ENCODE measurements at places on chromosomes 5 and 9. TPM values are rescaled to one million over a fixed set of nuclear protein-coding genes. Genes with fewer than 3 reads are reported as not detected.

PCDHA10 gene
- 0.20 TPM for total RNA-seq

SLC34A1 gene
- not detected for total RNA-seq

TSSK1B gene
- 0.10 TPM for total RNA-seq

STKLD1 gene
- total RNA-seq: 0.49 TPM

FBP1 gene
- 5.1 TPM for total RNA-seq

DNA sequence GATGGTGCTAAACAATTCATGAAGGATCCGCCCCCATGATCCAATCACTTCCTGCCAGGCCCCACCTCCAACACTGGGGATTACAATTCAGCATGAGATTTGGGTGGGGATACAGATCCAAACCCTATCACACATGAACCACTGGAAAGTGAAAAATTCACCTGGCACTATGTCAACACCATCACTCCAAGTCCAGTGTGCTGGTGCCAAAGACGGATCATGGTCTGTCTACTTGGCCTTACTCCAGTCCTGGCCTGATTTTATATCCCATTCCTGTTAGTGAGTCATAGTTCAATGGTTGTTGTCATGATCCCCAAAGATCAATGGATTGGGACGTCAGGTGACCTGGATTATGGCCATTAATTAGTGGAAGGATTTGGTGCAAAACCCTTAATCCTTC, 147.4 kb upstream of the RPS23 start:
- DNase-seq: peak; percentile 26

DNA sequence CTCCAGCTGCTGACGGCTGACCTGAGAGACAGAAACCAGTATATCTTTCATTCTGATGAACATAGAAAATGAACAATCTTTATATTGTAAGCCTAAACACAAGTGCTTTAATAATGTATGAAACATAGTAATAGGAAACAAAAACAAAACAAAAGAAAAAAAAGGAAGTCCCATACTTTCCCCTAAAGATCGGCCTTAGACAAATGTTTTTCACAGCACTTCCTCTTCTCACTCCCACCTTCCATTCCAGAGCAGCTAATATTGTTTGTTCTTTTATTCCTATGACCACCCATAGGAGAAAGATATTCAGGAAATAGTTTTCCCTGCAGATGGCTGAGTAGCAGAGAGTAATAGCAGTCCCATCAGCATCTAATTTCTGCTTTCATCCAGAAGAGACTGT, 194.4 kb upstream of the SLC27A6 start:
- no peak for DNase-seq

DNA sequence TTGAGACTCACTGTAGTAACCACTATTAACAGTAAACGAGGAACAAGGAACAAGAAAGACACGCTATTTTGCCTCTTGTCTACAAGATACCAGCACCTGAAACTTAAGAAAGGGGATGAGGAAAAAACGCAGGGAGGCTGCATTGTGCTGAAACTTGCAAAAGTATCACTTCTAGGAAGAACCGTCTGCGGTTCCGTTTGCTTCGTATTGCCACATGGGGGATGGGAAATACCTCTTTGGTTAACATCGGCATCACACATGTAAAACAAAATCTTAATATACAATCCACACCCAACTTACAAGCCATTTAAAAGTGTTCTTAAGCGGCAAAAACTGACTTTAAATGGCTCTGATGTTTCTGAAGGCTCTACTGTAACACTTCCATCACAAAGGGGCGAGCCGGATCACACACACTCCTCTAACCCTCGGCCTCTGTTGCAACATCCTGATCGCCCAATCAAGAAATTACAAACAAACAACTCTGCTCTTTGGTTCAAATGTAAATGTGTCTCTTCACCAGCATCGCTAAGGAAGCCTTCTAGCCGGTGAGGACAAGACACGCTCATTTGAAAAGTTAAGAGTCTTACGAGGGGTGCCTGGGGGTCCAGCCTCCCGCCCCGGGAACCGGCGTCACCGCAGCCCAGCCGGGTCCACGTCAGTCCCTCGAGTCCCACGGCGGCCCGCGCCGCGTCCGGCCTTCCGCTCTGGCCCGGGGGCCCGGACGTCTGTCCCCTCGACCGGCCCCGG, 621 bp downstream of the SEC16A start:
- peak; percentile 41 for DNase-seq

DNA sequence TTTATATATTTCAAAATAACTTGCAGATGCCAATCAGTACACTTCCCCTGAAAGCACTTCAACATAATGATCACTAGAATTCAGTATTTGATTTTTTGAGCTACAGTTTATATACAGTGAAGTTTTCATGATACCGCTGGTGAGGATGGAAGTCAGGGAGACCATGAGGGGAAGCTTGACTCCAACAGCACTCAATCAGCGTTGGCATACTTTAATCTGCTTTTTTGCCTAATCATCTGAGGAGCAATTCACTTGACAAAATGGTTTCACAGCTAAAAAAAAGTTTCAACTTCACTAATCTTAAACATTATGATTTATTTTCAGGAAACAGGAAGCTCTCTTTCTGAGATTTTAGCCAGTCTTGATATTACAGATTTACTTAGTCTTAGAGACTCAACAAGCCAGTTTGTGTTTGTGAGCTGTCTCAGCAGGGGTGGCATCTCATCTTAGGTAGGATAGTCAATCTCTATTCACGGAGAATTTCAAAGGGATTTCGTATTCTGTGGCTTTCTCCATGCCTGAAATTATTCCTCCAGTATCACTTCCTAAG, 111.4 kb upstream of the ARRDC3 start:
- no peak for DNase-seq

DNA sequence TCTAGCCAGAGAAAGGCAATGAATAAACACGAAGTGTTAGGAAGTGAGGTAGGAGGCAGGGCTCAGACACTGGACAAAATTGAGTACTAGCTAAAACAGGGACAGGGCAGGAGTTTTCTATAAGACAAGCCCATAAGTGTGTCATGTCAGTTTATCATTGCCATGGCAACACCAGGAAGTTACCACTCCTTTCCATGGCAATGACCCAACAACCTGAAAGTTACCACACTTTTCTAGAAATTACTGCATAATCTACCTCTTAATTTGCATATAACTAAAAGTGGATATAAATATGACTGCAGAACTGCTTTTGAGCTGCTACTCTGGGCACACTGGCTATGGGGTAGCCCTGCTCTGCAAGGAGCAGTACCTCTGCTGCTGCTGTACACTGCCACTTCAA, 442.5 kb upstream of the COX7C start:
- DNase-seq: no peak

DNA sequence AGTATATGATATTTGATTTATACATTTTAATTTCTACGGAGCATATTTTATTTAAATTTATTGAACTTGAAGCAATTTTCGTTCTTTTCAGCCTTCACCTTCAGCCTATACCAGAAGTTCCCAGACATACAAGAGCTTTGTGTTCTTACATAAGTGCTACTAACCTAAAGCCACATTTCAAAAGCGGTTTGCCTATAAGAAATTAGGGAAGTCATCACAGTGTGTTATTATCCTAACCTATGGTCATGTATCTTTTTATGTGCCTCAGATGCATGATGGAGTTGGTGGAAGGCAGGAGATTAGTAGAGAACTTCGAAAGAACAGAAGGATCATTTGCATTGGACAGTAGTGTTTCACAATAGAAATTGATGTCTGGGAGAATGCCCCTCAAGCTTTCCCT, 3.1 kb downstream of the KIF2A start:
- DNase-seq: no peak

DNA sequence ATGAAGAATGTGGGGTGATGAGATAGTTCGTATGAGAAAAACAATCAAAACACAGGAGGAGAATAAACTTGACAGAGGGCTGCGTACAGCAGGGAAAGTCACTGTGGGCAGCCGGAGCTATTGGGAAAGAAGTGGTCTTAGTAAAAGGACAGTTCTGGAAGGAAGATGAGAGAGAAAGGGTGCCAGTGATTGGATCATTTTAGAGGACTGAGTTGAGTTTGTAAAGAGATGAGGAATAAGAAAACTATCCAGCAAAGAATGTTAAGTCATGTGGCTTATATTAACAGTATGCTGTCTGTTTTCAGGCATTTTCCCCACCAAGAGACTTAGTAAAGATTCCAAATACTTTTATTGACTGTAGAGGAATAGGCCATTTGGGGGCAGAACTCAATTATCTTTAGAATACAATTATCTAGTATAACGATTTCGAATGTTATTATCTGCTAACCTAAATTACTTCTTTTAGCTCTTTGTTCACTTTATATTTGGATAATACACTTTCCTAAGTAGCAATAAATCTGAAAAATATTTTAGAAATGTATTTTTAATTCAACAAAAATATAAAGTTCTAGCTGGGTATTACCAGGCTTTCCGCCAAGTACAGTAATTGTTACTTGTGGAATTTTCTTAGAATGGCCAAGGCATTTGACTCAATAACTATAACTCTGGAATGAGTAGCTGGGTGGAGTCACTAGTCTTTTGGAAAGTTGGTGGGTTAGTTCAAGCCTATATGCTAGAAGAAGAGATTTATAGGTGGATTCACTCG, 15.5 kb upstream of the LOX start:
- peak; percentile 88 for DNase-seq
